ENCODE measurements at places on chromosomes 16 and 17. TPM values are rescaled to one million over a fixed set of nuclear protein-coding genes. Genes with fewer than 3 reads are reported as not detected.

ARL2BP gene
- 61.3 TPM for total RNA-seq

KRT10 gene
- 53.7 TPM for total RNA-seq

KRTAP4-5 gene
- total RNA-seq = not detected

GRCh38 chr17:80980397-80981061 lies 11.1 kb upstream of the CHMP6 start:
- H3K36me3 ChIP-seq = no peaks in the 10 kb centered on the region
- peaks cover 9% of the 10 kb centered on the region for H3K27me3 ChIP-seq
- H3K27ac ChIP-seq = no peak overlapping the region
- H3K4me1 ChIP-seq = peaks cover 10% of the 10 kb centered on the region
- DNase-seq = no peak

DNA sequence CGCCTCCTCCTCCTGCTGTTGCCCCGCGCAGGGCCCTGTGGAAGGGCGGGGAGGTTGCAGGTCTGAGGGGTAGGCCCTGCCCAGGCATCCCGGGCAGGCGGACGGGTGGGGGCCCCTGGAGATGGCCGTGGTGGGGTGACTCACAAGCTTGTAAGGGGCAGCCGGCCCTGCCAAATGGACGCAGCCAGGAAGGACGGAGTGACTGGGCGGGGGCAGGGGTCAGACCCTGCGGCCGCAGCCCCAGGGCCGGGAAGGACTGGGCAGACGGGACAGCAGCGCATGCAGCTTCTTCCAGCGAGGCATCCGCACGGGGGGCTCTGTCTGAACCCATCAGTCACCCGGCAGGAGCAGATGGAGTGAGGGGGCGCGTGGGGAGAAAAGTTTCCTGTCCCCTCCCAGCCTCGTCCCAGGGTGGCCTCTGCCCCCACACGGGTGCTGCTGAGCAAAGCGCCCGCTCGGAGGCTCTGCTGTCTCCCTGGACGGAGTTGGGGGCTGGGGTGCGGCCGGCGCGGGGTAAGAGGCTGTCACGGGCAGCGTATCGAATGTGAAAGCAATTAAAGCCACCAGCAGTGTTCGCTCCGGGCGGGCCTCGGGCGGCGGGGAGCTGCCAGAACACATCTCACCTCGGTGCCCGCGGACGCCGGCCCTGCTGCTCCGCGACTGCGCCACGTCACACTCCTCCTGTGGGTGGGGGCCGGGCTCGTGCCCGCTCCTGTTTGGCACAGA lies 5.4 kb upstream of the PRR35 start:
- no peaks in the 10 kb centered on the region for H3K36me3 ChIP-seq
- no peaks in the 10 kb centered on the region for H3K27me3 ChIP-seq
- no peak overlapping the region for H3K27ac ChIP-seq
- no peak for DNase-seq
- H3K4me1 ChIP-seq = no peaks in the 10 kb centered on the region

DNA sequence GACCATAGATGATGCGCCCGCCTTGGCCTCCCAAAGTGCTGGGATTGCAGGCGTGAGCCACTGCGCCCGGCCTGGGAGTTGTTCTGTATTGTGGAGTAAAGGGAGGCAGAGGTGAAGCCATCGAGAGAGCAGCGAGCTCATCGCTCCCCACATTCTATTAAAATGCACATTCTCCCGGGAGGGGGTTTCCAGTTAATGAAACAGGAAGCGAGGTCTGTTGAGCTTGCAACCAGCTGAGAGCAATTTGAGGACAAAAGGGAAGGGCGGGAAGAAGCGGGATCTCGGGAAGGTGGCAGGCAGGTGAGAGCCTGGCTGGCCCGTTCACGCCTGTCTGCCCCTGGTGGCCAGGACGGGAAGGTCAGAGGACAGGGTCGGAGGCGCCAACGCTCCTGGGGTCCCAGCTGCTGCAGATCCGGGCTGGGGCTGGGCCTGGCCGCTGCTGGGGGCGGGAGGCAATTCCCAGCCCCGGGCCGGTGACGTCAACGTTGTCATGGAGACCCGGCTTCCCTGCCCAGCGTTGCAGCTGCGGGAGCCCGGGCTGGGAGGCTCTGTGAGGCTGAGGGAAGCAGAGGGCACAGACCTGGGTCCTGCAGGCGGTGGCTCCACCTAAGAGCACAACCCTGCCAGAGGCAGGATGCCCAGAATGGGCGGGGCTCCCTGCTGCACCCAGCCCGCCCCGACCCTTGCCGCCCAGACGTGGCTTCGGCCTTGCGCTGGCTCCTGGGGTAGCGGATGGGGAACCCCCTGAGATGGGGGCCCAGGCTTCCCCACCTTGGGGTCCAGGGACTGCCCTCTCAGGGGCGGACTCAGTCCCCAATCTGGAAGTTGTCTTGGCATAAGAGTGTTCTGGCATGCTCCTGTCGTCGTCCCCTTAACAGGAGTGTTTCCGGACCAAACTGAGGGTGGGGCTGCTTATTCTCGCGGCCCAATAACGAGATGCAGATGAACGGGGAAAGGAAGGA lies 48.7 kb upstream of the PLCG2 start:
- H3K4me3 ChIP-seq = peak overlapping the region; percentile 88
- DNase-seq = peak; percentile 41
- no peaks in the 10 kb centered on the region for H3K27me3 ChIP-seq
- H3K36me3 ChIP-seq = no peaks in the 10 kb centered on the region
- H3K27ac ChIP-seq = peak overlapping the region; percentile 90

- H3K27me3 ChIP-seq = no peaks in the 10 kb centered on the region
- no peaks in the 10 kb centered on the region for H3K36me3 ChIP-seq
- no peaks in the 10 kb centered on the region for H3K4me1 ChIP-seq
- no peak overlapping the region for H3K27ac ChIP-seq
- no peak overlapping the region for H3K4me3 ChIP-seq
These were observed 8.6 kb upstream of the APPBP2 start for GRCh38 chr17:60534613-60535157.

- H3K36me3 ChIP-seq = no peaks in the 10 kb centered on the region
- peak overlapping the region; percentile 8 for H3K27ac ChIP-seq
- H3K27me3 ChIP-seq = peaks cover 10% of the 10 kb centered on the region
- no peaks in the 10 kb centered on the region for H3K4me1 ChIP-seq
- no peak overlapping the region for H3K4me3 ChIP-seq
These were observed 66.8 kb downstream of the DNAH3 start for GRCh38 chr16:21083729-21084268.

GRCh38 chr17:15776871-15777270 lies 44.8 kb downstream of the TBC1D26 start:
- no peak for DNase-seq
- H3K27ac ChIP-seq = no peak overlapping the region
- no peak overlapping the region for H3K4me3 ChIP-seq

GRCh38 chr17:33892717-33893591 lies 362.1 kb upstream of the CCL2 start:
- peaks cover 7% of the 10 kb centered on the region for H3K27me3 ChIP-seq
- no peaks in the 10 kb centered on the region for H3K36me3 ChIP-seq
- H3K4me3 ChIP-seq = no peak overlapping the region
- no peaks in the 10 kb centered on the region for H3K4me1 ChIP-seq
- no peak for DNase-seq

GRCh38 chr16:68232335-68232734 lies 3.6 kb downstream of the ESRP2 start:
- H3K27ac ChIP-seq = peak overlapping the region; percentile 52
- H3K36me3 ChIP-seq = peaks cover 13% of the 10 kb centered on the region
- DNase-seq = no peak

- no peaks in the 10 kb centered on the region for H3K36me3 ChIP-seq
- peaks cover 19% of the 10 kb centered on the region for H3K4me1 ChIP-seq
- DNase-seq = no peak
- no peak overlapping the region for H3K4me3 ChIP-seq
- H3K27ac ChIP-seq = no peak overlapping the region
These were observed 94.6 kb downstream of the CMIP start for GRCh38 chr16:81539009-81539758.

DNA sequence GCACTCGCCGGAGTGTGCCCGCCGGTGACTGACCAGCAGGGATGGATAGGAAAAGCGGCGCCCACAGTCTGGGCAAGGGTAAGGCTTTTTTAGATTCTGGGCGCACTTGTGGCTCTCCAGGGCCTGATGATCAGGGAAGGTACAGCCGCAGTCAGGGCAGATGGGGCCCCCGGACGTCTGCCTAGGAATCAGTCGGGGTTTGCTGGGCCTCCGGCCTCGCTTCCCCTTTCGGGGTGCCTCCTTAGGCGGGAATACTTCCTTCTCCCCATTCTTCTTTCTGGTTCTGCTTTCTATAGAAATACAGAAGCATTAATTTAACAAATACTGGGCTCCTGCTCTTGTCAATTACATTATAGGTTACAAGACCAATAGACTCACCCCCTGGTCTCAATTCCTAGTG lies 5.0 kb downstream of the ZNF689 start:
- H3K27me3 ChIP-seq = no peaks in the 10 kb centered on the region
- H3K27ac ChIP-seq = no peak overlapping the region
- no peak overlapping the region for H3K4me3 ChIP-seq
- H3K36me3 ChIP-seq = peaks cover 5% of the 10 kb centered on the region
- peaks cover 22% of the 10 kb centered on the region for H3K4me1 ChIP-seq

All from naive thymus-derived CD8-positive, alpha-beta T cell (primary cell).